Left ventricle myocardium superior (tissue), 1 donor: ENCODE measurements at places on chromosomes 7 and 10. TPM values are rescaled to one million over a fixed set of nuclear protein-coding genes. Genes with fewer than 3 reads are reported as not detected.

ABCB1 gene
- total RNA-seq: 4.8 TPM

GPR15LG gene
- total RNA-seq: not detected

SBDS gene
- 208 TPM for total RNA-seq

AKR1E2 gene
- total RNA-seq: 4.5 TPM

TDRD1 gene
- 2.7 TPM for total RNA-seq

GDF2 gene
- total RNA-seq: not detected

TMEM225B gene
- total RNA-seq: not detected

DNA sequence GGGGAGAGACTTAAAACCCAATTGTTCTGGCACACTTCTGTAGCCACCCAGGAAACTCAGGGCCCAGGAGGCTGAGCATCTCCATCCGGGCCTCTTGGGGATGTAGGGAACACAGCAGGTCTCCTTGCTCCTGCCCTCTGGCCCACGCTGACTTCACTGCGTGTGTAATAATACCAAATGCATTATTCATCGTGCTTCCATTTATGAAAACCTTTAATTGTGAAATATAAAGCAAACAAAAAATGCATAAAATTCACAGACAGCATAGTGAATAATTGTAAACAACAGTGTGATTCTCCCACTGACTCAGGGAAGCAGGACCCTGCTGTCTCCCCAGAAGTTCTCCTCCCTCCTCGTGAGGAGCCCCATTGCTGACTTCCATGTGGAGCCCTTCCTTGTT, 70.3 kb upstream of the SHH start:
- no peak for DNase-seq

DNA sequence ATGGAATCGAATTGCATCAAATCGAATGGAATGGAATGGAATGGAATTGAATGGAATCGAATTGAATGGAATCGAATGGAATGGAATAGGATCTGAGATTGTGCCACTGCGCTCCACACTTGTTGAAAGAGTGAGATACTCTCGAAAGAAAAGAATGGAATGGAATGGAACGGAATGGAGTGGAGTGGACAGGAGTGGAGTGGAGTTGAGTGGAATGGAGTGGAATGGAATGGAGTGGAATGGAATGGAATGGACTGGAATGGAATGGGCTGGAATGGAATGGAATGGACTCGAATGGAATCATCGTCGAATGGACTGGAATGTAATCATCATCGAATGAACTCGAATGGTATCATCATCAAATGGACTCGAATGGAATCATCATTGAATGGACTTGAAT, 38.0 kb downstream of the ZNF716 start:
- no peak for DNase-seq

DNA sequence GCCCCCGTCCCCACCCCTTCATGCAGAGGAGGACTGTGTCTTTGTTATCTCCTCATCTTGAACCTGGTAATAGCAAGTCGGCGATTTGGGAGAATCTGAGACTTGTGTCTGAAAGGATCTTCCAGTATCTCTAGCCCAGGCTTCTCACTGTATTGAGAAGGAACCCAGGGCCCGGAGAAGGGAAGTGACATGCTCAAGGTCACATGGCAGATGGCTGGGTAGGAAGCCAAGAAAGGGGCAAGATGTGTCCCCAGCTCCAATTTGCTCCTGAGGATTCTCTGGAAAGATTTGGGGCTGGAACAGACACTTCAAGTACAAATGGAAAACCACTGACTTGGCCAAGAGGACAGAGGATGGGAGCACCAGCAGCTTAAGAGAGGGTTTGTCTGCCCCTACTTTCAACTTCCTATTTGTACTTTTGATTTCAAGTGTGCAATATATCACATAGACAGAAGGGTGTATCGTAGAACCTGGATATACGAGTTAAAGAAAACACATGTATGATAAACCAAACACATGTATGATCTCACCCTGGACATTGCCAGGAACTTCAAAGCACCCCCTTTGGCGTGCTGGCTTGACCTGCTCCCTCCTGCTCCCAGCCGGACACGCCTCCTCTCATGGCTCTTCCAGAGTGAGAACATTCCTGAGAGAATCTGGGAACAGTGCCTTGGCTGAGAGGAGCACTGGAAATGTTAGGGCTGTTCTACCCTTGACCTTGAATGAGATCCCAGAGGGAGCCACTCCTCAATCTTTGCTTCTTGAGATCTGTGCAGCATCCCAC, 79.7 kb downstream of the CDH23 start:
- DNase-seq: peak; percentile 74

- DNase-seq: no peak
Observed at GRCh38 chr7:70678621-70679251, 453.2 kb upstream of the GALNT17 start.

DNA sequence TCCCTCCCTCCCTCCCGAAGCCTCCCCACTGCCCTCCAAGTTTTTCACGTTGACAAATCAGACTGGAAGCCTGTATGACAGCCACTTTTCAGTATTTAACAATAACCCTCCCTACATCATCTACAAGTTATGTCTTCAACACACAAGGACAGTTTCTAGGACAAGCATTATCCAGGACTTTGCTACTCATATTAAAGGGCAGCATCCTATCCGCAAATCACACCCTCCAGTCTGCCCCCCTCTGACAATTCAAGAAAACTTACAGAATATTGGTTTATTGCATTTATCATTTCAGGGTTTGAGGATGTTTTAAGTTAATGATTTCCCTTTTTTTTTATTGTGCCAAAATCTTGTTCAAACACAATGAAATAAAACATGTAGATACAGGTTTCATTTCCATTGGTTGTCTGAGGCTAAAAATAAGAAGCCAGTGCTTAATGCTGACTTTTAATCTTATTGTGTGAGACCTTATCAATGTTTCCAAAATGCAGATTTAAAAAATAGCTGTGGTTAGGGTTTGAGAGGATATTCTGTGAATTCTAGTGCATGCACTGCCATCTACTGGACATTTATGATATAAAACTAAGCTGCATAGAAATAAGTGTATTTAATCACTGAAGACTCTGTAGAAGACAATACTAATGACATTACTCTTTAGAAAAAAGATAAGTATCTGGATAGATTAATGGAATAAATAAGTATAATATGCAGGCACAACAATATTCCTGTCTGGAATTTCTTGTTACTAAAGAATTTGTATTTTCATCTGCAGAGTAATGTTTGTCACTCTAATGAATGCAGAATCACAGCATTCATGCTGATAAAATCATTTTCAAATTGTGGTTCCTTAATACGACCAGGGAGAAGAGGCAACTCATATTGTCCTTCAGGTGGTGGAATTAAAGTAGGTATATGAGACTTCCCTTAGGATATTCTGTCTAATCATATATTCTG, 64.1 kb downstream of the CAV1 start:
- DNase-seq: no peak

GRCh38 chr7:148397551-148397950, 193.0 kb upstream of the C7orf33 start:
- no peak for DNase-seq

GRCh38 chr10:26780106-26780792, 80.5 kb downstream of the ABI1 start:
- no peak for DNase-seq

DNA sequence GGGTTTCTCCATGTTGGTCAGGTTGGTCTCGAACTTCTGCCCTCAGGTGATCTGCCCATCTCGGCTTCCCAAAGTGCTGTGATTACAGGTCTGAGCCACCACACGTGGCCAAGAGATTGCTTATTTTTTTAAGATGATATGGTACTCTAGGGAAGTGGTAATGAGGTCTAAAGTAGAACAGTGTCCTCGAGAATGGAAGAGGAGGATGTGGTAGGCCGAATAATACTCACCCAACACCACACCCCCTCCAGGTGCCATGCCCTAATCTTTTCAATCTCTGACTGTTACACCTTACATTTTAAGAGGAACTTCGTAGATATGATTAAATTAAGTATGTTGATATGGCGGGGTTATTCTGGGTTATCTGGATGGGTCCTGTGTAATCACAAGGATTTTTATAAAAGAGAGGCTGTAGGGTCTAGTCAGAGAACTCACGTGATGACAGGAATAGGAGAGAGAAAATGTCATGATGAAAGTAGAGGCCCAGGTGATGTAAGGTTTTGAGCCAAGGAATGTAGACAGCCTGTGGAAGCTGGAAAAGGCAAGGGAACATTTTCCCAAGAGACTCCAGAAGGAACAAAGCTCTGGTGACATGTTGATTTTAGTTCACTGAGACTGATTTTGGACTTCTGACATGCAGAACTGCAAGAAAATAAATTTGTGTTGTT, 29.5 kb downstream of the CDK13 start:
- no peak for DNase-seq

GRCh38 chr10:30476511-30477155, 42.6 kb downstream of the MAP3K8 start:
- DNase-seq: no peak

DNA sequence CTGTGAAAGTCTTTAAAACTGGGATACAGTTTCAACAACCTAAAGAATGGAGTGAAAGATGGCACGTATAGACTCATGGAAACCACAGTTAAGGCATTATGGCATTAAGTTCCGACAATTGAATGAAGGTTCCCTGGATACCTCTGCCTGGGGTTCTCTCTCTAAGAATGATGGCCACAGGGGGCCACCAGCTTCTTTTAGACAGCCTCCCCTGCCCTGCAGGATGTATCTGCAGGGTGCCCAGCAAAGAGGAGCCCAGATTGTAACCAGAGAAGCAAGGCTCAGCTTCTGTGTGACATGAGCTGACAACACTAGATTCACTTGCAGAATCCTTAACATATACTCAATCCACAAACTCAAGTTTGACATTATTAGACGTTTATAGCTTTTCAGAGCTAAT, 645.4 kb downstream of the PARD3 start:
- DNase-seq: no peak

DNA sequence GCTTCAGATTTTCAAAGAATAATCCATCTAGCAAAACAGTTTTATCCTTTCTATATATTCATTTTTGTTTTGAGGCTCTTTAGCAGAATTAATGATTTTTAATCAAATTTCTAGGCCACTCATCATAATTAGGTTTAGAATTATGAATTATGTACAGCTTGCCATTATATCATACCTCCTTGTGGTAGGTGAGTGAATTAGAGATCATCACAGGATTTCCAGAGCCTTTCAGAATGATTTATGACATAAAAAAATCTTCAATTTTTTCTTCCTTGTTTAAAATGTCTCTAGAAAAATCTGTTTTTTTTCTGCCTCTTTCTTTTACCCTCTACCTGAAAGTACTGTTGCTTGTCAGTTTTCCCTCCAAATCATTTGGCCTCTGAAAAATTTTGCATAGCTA, 433.3 kb downstream of the LRMDA start:
- no peak for DNase-seq
